ENCODE measurements at places on chromosomes 7 and 10. TPM values are rescaled to one million over a fixed set of nuclear protein-coding genes. Genes with fewer than 3 reads are reported as not detected.

Gene ELFN1
- total RNA-seq = 0.15 TPM

DNA sequence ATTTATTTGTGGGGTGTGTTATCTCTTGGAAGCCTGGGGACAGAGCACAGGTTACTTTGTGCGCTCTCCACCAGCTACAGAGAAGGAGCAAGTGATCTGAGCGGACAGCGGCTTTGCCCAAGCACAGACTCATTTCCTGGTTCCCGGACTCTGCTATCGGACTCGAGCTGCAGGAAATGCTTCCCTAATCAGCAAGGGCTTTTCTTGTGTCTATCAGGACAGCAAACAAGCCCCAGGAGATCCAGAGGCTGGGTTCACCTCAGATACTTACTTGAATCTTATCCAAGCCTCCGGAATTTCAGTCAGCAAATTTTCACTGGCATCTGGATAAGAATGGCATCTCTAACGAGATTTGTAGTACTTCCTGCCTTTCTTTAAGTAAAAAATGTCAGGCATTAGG lies 27.8 kb downstream of the MRC1 start:
- DNase-seq = peak; percentile 43

Gene FFAR4
- not detected for total RNA-seq

GRCh38 chr7:42774436-42774835 lies 137.4 kb downstream of the C7orf25 start:
- DNase-seq = no peak

Gene CPVL
- total RNA-seq = 18.2 TPM

Gene MYH16
- total RNA-seq = 0.05 TPM

DNA sequence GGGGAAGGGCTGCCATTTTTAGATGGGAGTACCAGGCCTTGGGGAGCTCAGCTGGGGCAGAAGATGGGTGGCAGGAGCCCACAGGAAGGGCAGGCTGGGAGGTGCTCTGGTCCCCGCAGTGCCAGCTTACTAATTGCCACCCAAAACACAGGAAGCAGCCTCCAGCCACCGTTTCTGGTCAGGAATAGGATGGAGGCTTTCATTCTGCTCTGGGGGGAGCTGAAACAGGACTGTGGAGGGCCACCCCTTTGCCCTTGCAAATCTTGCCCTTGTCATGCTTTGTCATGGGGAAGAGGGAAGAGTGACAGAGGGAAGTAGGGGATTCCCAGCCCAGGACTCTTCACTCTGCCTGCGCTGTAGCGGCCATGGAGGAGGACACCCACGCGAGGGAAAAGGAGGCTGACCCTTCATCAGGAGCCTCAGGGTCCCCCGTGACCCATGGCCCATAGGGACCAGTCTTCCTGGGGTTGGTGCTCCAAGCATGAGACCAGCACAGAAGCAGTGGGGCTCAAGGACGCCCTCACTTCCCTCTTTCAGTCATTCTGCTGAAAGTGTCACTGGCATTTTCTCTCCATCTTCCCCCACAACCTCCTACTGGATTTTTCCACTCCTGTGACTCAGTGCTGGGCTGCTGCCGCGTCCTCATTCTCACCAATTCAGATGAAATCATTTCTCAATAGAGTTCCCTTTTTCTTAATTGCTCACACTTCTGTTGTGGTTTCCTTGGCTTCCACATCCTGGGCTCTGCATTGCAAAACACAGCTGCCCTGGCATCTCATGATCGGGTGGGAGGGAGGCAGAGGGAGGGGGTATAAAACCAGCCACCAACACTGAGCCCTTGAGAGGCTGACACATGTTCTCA lies 61.9 kb downstream of the MKI67 start:
- DNase-seq = peak; percentile 98

Gene ANKRD30A
- total RNA-seq = not detected

- DNase-seq = no peak
Measured at GRCh38 chr7:26995666-26996065, 100.1 kb downstream of the HOXA1 start.

Gene CLEC5A
- not detected for total RNA-seq

DNA sequence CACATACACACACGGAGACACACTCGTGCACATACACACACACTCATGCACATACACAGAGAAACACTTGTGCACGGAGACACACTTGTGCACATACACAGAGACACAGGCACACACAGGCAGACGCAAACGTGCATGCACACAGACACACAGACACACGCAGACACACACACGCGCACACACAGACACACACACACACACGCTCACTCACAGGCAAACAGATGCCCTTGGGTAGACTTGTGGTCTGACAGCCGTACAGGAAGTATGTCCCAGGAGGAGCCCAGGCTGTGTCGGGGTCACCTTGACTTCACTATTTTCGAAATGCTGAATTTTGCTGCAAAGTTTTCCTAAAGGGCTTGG lies 538.0 kb downstream of the DNAJB6 start:
- DNase-seq = no peak

Gene SBDS
- total RNA-seq = 117 TPM

GRCh38 chr10:109866168-109866994 lies 56.9 kb downstream of the XPNPEP1 start:
- DNase-seq = no peak

- no peak for DNase-seq
Measured at GRCh38 chr7:48621076-48621475, 303.3 kb upstream of the CDC14C start.

Gene SLC26A3
- not detected for total RNA-seq

Gene RHOBTB1
- total RNA-seq = 32.3 TPM

DNA sequence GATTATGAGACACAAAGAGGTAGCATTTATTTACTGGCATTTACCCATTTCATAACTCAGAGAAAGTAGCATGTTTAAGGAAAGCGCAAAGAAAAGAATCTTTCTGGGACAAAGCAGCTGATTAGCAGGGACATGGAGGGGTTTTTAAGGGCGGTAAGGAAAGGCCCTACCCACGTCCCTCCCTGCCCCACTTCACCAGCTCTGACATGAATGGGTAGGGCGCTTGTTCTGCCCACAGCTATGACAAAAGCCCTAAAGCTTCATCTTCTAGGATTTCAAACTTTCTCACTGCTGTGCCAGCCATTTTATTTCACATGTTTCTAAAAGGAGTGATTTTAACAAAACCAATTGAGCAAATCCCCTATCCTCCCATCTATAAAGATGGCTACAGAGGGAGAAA lies 406.9 kb upstream of the KLF6 start:
- DNase-seq = no peak

DNA sequence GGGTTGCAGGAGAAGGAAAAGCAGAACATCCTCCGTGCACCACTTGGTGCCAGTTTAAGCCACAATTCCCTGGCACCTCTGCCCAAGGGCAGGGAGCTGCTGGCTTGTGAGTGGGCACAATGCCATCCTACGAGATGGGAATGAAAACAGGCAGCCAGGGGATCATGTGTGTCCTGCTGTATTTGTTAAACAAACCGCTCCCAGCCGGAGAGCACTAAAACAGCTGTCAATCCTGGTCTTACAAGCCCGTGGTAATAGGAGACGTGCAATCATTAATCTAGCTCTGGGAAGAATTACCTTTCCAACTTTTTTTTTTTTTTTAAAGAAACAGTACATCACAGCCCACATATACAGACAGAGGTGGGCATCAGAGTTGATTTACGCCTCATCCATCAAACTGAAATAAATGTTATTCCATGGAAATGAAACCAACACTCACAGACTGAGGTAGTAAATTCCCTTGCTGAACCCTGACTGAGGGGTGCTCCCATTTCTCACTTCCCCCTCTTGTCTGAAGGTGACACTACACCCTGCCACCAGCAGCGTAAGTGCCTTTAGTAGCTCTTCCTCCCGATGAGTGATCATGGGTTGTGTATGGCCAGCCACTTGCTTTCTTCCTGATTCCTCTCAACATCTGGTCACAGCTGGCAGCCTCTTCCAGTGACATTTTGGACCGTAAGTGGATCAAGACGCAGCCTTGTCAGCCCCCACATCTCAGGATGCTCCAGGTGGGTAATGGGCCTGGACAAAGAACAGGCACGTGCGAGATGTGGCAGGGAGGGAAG lies 143.8 kb downstream of the TEX36 start:
- DNase-seq = peak; percentile 79

Gene EIF5AL1
- 0.52 TPM for total RNA-seq

DNA sequence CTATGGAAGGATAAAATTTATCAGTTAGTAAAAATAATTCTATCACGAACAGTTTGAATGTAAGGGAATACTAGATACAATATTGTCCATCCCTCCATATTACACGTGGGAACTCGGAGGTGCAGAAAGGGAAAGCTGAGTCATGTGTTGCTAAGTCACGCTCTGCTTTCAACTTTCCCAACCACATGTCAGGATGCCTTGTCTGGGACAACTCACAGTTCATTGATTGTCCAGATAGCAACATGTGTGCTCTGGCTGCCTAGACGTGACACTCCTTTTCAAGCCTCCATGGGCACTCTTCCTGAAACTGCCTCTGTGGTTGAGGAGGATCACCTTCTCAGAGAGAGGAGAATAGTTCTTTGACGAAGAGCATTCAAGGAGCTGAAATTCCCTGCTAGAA lies 808.1 kb downstream of the GRID1 start:
- DNase-seq = peak; percentile 20

- DNase-seq = peak; percentile 94
Measured at GRCh38 chr7:2641406-2642393, 9.9 kb downstream of the TTYH3 start.

- DNase-seq = no peak
Measured at GRCh38 chr7:142300689-142301088, 42.8 kb upstream of the PRSS58 start.

- DNase-seq = no peak
Measured at GRCh38 chr7:129569326-129569725, 42.2 kb upstream of the NRF1 start.

Gene RABGEF1
- 72.2 TPM for total RNA-seq

GRCh38 chr7:149879766-149880637 lies 6.2 kb downstream of the ATP6V0E2 start:
- DNase-seq = no peak

GRCh38 chr10:78462726-78463228 lies 429.1 kb downstream of the RPS24 start:
- DNase-seq = no peak

- DNase-seq = no peak
Measured at GRCh38 chr7:154310114-154310513, 257.9 kb downstream of the DPP6 start.

- DNase-seq = no peak
Measured at GRCh38 chr10:62456611-62457101, 82.5 kb downstream of the ZNF365 start.

Gene HOGA1
- 121 TPM for total RNA-seq

- DNase-seq = no peak
Measured at GRCh38 chr7:151637781-151638261, 118.1 kb upstream of the RHEB start.

Gene CYP2C19
- not detected for total RNA-seq

Gene ABCB4
- 2.9 TPM for total RNA-seq

DNA sequence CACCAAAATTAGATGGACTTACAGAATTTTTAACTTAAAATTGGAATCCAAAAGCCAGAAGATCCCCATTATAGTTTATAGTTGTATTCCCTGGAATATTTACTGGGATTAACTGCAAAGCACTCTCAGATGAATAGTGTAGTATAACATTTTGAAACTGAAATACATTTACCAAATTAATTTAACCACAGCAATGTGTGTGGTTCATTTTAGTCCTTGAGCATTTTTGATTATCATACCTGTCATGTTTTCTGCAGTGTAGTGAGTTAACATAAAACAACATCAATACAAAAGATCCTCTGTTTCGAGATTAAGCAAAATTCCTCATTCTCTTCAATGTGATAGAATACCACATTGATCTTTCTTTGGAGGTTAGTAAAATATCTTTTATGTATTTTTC lies 3.7 kb downstream of the VIM start:
- no peak for DNase-seq

DNA sequence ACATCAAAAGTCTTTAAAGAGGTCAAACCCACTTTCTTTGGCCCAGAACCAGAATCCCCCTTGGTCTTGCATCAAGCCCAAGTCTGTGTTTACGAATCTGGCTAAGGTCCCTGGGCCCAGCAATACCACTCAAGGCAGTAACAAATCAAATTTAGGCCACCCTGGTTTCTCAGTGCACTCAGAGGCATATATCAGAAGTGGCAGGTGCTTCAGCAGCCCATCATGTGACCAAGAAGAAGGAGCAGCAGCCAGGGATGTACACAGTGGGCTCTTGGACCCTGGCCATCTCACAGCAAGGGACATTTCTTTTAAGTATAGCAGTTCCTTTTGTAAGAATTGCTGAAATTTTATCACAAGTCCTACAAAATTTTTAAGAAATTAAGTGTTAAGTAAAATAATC lies 7.3 kb upstream of the SLC25A13 start:
- no peak for DNase-seq

Gene MEST
- total RNA-seq = 6.1 TPM

Data from renal cortical epithelial cell (primary cell).